Aorta (tissue), 5 donors: ENCODE measurements at places on chromosomes 1 and 21.

DNA sequence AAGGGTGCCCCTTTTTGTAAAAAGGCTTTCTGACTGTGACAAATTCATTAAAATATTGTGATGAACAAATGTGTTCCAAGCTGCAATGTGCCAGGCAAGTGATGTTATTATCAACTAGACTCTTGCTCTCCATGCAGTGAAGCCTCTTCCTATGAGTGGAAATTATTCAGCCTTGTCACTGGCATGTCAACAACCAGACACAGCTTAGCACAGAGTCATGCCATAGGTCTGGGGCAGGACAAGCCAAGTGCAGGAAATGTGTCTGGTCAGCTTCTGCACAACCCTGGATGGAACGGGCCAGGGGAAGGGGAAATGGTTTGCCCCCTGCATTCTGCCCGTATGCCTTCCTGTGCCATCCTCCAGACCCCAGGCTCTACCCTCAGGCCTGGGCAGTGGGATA, 27.4 kb upstream of the GJA5 start:
- no peak for DNase-seq

- DNase-seq, result no peak
Measured at GRCh38 chr1:157356601-157357000, 195.7 kb downstream of the FCRL5 start.

- no peak for DNase-seq
Measured at GRCh38 chr1:114334297-114334696, 176.7 kb downstream of the TRIM33 start.

DNA sequence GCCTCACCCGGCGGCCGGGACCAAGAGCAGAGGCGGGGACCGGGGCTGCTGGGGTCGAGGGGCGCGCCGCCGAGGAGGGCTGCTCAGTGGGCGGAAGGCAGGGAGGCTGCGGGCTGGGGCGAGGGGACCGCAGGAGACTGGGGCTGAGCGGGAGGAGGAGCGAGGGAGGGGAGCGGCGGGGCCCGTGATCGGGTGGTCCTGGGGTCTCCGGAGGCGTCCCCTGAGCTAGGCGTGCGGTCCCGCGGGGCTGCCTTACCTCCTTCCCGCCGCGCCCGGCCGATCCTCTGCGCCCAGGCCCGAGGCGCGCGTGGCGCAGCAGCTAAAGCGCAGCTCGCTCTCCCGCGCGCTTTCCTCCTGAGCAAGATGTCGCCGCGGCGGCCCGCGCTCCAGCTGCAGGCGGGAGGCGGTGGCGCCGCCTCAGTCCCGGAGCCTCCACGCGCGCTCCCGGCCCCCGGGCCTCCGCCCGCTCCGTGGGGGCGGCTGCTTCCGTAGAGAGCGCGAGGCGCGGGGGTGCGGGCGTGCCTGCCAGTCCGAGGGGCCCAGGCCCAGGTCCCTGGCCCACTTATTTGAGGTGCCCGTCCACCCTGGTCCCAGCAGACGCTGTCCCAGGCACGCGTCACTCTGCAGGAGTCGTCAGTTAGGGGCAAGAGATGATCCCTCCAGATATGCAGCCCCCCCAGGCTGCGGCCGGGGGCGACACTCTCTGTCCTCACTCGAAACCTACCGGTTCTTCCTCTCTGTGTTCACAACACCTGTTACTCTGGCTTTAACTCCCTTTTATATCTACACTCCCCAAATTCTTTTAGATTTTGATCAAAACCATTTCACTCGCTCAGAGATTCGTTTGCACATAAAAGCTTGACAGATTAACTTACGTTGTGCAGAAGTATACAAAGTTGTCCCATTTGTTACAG, at the start of gene CCSAP:
Gene CCSAP, minus strand, starts transcription at position 392 of the 914 bp plus-strand sequence. CDS start 582 bp downstream, outside the sequence.
- peak; percentile 69 for DNase-seq

GRCh38 chr1:211947396-211948295, 87.7 kb downstream of the INTS7 start:
- DNase-seq, result no peak

DNA sequence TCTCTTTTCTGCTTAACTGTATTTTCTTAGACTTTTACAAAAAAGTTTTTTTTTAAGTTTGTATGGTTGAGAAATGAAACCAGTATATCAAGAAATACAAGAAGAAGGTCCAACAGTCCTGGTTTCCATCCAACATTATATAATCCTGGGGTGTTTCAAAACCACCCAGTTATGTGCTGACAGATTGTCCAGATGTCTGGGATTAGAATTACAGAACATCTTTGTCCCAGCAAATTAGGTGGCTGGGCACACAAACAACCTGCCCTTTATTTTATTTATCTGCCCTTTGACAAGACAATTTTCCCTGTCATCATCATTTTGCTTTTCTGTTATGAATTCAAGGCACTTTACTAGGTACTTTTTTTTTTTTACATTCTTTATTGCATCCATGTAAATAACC, 622.1 kb downstream of the PLPP3 start:
- DNase-seq, result no peak

- DNase-seq, result no peak
Measured at GRCh38 chr1:184605941-184606340, 148.7 kb downstream of the EDEM3 start.

GRCh38 chr1:36322786-36323635, 434 bp downstream of the EVA1B start:
- peak; percentile 89 for DNase-seq

- no peak for DNase-seq
Measured at GRCh38 chr1:207304710-207305488, 16.6 kb upstream of the CD55 start.

- no peak for DNase-seq
Measured at GRCh38 chr1:115640384-115640783, 1.4 kb upstream of the VANGL1 start.

DNA sequence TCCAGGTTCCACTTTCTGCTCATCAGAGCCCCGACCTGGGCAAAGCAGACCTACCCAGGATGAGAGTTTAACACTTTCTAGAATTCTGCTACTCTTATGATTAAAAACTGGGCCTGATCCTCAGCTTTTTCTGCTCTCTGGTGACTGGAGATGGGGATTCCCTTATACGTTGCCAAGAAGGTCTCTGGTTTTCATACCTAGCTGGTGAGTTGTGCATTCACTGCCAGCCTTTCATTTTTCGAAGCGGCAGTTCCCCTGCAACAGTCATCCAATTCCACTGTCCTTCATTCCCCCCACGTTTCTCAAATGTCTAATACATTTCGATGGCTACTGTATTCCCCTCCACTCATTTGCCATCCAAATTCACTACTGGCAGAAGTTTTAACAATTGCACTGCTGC, 135.3 kb downstream of the ADSS2 start:
- DNase-seq, result no peak

DNA sequence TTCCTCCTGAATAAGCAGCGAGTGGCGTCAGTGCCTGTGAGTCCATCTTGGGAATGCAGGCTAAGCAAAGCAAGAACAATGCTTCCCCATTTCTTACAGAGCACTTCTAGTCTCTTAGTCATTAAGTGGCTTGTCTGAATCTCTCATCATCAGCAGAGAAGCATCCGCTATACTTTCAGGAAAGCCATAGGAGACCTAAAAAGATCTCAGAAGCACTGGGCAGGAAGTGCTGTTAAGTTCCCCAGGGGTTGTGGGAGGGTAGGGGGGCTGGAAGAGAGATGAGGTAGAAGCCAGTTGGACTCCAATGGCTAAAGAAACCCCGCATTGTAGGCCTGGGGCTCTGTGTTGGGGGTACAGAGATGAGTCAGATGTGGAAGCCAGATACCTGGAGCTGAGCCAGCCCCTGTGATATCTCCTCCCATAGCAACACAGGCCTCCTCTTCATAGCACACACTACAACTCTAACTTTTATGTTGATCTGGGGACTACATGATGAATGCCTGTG, 44.9 kb downstream of the SYT6 start:
- no peak for DNase-seq

DNA sequence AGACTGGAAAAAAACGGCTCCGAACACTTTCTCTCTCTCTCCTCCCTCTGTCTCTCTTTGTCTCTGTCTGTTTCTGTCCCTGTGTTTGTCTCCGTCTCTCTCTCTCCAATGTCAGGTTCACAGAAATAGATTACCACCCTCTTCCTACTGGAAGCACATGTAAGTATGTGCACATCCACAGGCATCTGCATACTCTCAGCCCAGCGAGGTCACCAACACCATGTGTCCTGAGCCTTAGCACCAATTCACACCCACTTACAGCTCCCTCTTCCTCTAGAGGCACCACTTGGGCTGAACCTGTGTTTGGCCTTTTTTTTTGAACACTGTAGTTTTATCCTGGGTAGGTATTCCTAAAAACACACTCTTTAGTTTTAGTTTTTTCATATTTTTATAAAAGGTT, 130.5 kb downstream of the ETS2 start:
- DNase-seq, result no peak
